ENCODE measurements at places on chromosomes 5 and 9.
A peak's percentile ranks its signal among the peaks of the same experiment; 100 is the strongest.

DNA sequence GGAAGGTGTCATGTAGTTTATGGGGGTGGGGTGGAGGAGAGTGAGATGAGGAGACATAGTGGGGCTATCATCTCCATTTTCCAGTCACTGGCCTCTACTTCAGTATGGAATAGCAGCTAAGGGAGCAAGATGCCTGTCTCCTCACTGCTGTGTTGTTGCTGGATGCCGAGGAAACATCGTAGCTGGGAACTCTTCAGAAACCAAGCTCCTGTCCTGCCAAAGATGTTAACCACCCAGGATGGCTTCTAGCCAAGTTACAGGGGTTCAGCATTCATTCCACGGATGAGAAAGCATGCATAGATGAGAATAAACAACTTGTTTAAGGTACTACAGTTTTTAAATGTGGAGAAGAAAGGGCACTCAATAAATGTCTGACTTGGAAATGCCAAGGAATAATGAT is 226.5 kb downstream of the ASTN2 start:
- DNase-seq: no peak

DNA sequence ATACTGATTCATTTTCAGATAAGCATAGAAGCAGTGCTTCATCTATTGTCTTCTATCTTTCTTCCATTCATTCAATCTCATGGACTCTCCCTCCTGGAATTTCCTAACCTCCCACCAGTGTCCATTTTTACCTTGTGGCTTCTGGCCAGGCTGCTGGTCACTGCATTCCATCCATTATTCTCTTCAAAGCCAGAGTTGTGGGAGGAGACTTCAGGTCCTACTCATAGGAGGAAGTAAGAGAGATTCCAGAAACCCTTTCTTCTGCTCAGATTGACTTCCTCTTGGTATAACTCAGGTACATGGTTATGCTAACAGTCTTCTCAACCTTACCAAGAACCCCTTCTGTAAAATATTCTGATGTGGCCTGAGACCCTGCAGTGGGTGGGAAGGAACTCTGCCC is 153.3 kb upstream of the SLC12A2 start:
- DNase-seq: no peak

DNA sequence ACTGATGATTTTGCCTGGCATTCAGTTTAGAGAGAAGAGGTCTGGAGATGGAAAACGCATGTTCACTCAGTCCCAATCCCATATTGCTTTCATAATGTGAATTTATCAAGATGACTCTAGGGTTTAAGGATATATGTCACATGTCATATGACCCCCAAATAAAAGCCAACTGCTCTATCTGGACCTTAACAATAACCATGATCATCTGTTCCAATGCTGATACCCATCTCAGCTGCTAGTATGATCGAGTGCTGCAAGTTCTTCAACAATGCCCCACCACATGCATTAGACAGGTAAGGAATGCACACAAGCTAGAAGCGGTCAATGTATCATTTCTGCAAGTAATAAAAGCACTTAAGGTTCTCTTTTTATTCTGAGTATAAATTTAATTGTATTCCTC is 91.8 kb downstream of the OXCT1 start:
- DNase-seq: no peak

GRCh38 chr5:111252799-111253545 is 28.8 kb downstream of the CAMK4 start:
- DNase-seq: no peak

- no peak for DNase-seq
Observed at GRCh38 chr9:85223506-85224125, 518.1 kb downstream of the AGTPBP1 start.

DNA sequence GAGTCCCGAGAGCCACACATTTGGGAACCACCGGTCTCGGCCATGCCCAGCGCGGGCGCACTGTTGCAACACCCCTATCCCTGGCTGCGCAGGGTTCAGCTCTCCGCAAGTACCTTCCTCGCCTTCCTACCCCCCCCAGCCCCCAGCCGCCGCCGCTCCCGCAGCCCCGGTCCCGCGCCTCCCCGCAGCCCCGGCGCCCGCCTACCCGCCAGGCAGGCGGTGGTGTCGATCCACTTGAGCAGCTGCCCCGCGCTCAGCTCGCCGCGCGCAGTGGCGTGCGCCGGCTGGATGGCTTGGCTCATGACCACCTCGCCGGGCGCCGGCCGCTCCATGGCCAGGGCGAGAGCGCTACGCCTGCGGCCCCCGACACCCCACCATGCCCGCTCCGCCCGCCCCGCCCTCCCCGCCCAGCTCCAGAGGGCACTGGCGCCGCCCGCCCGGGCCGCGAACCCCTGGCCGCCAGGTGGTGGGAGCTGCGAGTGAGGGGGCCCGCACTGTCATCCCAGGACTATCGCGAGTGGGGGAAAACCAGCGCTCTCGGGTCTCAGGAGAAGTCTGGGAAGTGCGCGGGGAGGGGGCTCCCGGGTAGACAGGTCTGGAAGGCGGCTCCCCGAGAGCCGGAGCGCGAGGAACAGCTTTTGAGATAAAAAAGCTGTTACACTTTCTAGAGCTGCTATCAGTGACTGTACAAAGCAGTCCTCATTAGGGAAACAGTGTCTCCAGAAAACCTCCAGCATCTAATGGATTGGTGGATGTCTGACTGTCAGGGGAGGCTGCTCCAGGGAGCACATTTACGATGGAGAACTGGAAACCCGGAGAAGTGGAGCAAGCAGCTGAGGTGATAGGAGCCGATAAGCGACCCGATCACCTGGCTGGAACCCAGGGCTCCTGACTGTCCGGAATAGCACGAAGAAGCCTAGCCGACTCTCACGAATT is at the start of gene ACOT12:
Gene ACOT12 (minus strand): TSS at position 352 of the 936 bp plus-strand sequence. CDS start 20 bp downstream, at position 332.
- no peak for DNase-seq

DNA sequence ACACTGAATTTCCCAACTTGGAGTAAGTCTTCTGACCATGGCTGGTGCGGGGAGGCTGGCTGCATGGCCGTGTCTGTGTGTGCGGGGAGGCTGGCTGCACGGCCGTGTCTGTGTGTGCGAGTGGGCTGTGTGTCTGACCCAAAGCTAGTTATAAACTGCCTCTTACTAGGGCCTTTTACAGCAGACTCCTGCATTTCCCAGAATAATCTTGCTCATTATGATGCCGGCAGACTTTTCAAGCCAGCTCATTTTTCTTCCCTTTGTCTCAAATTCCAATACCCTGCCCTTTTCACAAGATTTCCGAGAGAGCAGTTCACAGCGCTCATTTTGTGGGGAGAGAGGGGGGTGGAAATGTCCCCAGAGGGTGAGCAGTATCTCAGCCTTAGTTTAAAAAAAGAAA is 470.7 kb upstream of the BRINP1 start:
- DNase-seq: no peak

GRCh38 chr5:8241076-8241475 is 372.1 kb downstream of the MTRR start:
- no peak for DNase-seq

- peak; percentile 46 for DNase-seq
Observed at GRCh38 chr9:134592018-134592818, 49.4 kb upstream of the COL5A1 start.

DNA sequence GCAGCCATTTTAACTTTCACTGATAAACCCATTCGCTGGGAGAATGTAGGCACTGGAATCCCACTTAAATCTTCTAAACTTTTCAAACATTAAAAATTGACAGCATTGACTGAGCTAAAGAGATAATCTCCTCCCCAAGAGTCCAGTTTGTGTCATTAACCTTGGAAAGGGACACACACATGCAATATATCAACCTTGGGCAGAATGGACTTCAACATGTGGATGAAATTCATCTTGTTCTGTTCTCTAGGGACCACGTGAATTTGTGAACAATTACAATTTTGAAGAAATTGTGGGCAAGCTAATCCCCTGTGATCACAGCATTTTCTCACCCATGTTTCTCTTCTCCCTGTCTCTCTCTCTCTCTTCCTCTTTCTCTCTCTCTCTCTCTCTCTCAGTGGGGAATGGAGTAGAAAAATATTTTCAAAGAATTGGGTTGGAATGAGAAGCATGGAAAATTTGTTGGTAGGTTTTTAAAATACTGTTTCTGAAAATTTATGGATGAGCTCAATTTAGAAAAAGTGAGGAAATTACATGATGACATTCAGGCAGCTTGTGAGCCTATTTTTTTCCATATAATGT is 553.7 kb downstream of the EBF1 start:
- no peak for DNase-seq

DNA sequence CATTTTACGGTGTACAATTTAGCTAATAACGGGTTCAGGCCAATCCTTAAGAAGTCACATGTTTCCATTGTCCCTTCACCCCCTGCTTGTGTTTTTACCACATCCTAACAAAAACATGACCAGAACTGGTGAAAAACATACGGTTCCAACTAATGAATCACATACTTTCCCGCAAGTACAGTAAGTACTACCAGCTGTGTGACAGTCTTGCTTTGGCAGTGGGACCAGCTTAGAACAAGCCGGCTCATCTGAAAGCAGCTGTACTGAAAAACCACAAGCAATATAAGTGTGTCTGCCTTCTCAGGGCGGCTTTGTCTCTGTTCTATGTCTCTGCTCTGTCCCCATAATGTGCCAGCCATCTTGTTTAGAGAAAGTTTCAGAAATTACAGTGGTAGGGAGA is 242.5 kb downstream of the BNC2 start:
- DNase-seq: peak; percentile 40
